ENCODE measurements at places on chromosomes 4 and X. TPM values are rescaled to one million over a fixed set of nuclear protein-coding genes. Genes with fewer than 3 reads are reported as not detected.

Gene UGT2B10
- not detected for polyA plus RNA-seq

Gene ZFP92
- 0.03 TPM for polyA plus RNA-seq

Gene TRPC5OS
- not detected for polyA plus RNA-seq

Gene TRIM75
- polyA plus RNA-seq, result not detected

Gene MID1
- polyA plus RNA-seq, result not detected

Gene ARL13A
- not detected for polyA plus RNA-seq

Gene POU4F2
- polyA plus RNA-seq, result not detected

Gene MAGEB10
- polyA plus RNA-seq, result not detected

Gene ART3
- polyA plus RNA-seq, result not detected

Gene ITIH6
- polyA plus RNA-seq, result not detected

Gene LANCL3
- polyA plus RNA-seq, result not detected

Gene AFM
- not detected for polyA plus RNA-seq

Gene KCND1
- polyA plus RNA-seq, result 0.11 TPM

Gene NPY1R
- polyA plus RNA-seq, result not detected

Gene MAGEA12
- polyA plus RNA-seq, result not detected

Measured in CD4-positive, CD25-positive, alpha-beta regulatory T cell (primary cell).